Activated CD4-positive, CD25-positive, alpha-beta regulatory T cell treated with anti-CD3 and anti-CD28 coated beads, Interleukin-2, amount 50 U/mL, for 24 hours (primary cell): ENCODE measurements at places on chromosomes 11 and 22.
A peak's percentile ranks its signal among the peaks of the same experiment; 100 is the strongest.

DNA sequence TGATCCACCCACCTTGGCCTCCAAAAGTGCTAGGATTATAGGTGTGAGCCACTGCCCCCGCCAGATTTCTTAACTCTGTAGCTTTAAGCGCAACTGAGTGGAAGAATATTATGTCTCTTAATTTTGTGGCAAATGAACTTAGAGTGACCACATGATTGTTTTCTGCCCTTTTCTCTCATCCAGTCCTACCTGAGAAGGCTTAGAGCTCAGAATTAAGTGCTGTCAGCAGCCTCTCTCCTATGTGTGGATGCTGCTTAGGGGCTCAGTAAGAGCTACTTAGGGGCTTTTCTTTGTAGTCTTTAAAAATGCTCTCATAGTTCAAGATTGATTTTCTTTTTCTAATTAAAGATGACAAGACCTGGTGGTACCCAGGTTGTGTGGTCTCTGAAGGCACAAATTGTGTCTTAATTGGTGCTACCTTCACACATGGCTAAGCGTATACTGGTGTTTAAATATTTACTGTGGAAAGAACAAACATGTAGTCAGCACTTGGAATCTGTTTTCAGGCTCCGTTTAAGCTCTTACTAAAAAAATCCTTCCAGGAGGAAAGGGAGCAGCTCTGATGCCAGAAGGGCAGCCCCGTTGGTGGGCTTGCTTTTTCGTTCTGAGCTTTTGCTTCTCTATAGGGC lies 59.3 kb downstream of the DEPDC5 start:
- ATAC-seq: no peak

DNA sequence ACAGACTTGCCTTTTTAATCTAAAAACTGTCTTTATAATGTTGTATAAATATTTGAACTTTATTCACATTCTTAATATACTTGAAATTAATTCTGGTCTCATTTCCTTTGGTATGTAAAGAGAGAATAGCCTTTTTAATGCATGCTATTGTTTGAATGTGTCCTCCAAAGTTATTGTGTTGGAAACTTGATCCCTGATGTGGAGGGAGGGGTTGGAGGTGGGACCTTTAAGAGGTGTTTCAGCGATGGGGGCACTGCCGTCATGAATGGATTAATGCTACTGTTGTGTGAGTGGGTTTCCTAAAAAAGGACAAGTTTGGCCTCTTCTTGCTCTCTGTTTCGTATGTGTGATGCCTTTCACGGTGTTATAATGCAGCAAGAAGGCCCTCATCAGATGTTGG lies 131.7 kb downstream of the DDX10 start:
- ATAC-seq: no peak

DNA sequence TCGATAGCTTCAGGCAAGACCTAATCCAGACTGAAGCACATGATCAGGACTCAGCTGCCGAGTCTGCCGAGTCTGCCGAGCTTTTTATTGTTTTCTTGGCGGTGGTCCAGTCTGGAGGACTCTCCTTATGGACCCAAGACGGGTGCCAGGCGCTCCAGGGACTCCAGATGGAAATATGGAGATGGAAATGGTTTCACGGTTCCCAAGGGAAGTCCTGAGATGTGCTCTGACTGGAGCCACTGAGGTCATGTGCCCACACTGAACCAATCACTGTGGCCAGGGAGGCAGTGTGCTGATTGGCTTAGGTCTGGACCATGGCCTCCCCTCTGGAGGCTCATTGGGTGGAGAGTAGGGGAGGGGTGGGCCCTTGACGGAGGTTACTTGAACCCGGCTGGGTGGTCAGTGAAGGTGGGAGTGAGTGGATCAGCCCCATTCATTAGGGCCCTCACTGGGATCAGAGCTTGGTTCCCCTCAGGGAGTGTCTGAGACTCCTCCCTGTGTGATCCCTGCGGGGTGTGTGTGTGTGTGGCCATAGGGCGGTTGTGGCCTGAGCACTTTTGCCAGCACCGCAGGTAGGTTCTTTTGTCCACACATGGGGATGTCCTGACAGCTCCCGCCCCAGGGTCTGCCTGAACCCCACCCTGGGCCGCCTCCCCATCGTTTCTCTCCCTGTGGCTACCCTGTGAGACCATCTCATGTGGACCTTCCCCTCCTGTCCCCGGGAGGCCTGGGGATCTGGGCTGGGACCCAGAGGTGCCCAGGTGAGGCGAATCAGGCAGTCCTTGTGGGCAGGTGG lies 14.0 kb downstream of the RPS6KA4 start:
- peak; percentile 45 for ATAC-seq

GRCh38 chr22:24567668-24568067 lies 11.9 kb downstream of the SNRPD3 start:
- no peak for ATAC-seq

DNA sequence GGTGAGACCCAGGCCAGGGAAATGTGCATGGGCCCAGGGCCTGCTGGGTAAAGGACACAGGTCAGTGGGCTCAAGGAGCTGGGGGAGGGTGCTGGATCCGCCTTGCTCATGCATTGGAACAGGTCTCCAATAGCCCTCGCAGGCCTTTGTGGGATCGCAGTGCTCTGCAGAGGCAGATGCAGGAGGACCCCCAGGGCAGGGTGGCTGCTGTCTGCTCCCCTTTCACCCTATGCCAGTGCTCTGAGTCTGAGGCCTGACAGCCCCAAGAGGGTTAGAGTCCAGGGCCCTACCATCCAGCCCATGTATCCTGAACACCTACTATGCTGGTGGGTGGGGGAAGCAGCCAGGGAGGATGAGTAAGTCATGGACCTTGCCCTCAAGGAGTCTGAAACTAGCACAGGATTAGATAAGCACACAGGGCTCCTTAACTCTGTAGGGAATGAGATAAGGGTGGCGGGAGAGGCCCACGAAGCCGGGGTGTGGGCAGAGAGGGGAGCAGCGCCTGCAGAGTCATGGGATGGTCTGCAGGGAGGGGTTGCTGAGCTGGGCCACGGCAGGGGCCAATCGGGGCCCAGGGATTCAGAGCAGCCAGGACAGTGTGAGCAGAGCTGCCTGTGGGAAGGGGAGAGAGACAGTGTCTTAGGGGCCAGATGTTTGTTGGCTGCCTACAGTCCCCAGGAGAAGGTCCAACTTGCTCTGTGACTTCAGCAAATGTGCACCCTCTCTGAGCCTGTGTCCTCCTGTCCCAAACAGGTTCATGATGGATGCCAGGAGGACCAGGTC lies 10.5 kb upstream of the EHD1 start:
- no peak for ATAC-seq

DNA sequence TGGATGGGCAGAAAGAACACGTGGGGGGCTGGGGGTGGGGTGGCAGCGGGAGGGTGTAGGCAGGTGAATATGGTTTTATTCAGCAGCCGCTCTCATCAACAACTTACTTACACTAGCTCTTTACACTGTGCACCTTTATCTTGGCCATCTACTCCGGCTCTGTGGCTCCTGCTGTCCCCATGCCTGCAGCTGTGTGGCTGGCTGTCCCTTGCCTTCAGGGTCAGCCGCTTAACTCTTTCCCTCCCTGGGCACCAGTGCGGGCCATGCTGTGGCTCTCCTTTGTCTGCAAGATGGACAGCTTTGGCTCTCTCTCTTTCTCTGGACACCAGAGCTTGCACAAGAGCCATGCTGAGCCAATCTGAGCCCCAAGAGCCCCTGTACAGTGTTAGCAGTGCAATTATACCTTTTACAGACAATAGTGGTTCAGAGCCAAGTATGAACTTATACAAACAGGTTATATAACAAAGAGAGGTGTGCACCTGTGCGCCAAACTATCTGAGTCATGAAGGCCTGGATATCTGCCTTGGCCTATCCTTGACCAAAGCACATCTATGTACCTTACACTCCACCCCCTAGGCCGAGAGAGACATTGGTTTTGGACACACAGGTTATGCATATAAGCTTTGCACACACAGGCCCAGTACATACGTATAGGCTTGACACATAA lies 94.3 kb upstream of the CTSC start:
- ATAC-seq: no peak

DNA sequence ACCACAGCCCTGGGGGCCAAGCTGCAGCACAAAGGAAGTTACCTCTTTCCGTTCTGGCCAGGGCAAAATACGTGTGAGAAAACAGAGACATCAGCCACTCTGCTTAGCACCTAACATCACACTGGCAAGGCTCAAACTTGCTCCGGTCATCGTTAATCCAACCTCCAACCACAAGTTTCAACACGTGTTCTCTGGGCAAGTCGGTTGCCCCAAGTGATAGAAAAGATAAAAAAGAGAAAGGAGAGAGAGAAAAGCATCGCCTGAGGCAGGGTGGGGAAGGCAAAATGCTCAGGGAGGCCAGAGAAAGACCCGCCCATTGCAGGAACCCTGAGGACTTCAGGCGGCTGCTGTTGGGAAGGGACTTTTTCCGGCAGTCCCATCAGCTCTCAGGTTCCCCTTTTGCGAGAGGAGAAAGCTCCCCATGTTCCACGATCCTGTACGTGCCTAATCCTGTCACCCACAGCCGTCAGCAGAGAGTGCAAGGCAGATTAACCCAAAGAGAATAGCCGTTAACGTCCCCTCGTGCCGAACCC lies 18.5 kb upstream of the B4GALNT4 start:
- no peak for ATAC-seq

- no peak for ATAC-seq
Observed at GRCh38 chr11:68216171-68216938, 3.3 kb upstream of the KMT5B start.
